ENCODE measurements at places on chromosomes 12 and 14. TPM values are rescaled to one million over a fixed set of nuclear protein-coding genes. Genes with fewer than 3 reads are reported as not detected.

DNA sequence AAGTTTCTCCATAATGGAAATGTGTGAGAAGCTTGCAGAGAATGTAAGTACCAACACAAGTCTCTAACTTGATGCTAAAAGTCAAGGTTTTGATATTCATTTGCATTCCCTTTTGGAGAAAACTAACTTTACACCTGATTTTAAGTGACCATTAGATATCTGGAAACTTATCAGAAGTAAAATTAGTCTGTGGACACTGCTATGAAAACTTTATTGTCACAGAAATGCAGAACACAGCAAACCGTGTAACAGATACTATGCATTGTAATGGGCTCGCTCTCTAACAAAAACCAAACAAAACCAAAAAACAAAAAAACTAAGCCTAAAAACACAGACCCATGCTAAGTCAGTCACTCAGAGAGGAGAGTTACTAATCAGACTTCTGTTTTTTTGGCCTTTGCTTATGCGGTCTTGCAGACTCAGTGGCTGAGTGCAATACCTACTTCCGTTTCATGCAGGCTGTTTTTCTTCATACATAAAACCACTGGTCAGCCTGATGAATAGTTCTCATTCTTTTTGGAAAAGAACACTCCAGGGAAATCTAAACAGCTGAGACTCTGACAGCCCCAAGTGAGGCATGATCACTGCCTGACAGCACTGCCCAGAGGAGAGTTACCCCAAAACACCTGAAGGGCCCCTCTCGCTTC is 35.7 kb downstream of the NRDE2 start:
- H3K36me3 ChIP-seq: peaks cover 19% of the 10 kb centered on the region
- no peak for DNase-seq
- H3K4me3 ChIP-seq: no peak overlapping the region
- no peaks in the 10 kb centered on the region for H3K27me3 ChIP-seq
- H3K4me1 ChIP-seq: no peaks in the 10 kb centered on the region

GRCh38 chr12:117489671-117490070 is 128.2 kb upstream of the NOS1 start:
- no peaks in the 10 kb centered on the region for H3K36me3 ChIP-seq
- no peak overlapping the region for H3K4me3 ChIP-seq
- no peaks in the 10 kb centered on the region for H3K27me3 ChIP-seq

The IL26 gene
- polyA plus RNA-seq: 0.28 TPM

The REP15 gene
- polyA plus RNA-seq: not detected

The SPTSSA gene
- polyA plus RNA-seq: 9.9 TPM
